NCI-H524 treated with DMSO at 0.1 percent for 48 hours (cell line): ENCODE measurements at places on chromosomes 5 and 9.

- no peak for DNase-seq
These were observed 424.7 kb downstream of the RAB3C start for GRCh38 chr5:59007460-59008063.

- DNase-seq, result no peak
These were observed 439.1 kb downstream of the NR2F1-AS1 start for GRCh38 chr5:93141969-93142368.

GRCh38 chr5:100903039-100903887 lies at the start of gene ST8SIA4:
Gene ST8SIA4 (minus strand): TSS chr5:100903282. CDS start chr5:100902955, 327 bp downstream.
- DNase-seq, result peak; percentile 55

DNA sequence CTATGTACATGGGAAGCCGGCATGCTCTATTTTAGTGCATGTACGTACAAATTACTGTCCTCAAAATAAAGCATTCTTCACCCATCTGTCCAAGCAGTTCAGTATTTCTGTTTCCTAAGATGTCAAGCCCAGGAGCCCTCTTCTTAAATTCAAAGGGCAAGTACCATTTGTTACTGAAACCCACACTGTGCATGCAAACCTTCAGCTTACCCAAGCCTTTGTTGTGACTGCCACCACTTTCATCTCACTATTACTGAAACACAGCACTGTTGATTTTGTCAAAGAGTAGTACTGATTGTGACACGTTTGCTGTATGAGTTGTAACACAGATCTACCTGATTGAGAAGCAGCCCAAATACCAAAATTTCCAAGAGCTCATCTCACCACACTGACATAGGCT lies 390.4 kb upstream of the IZUMO3 start:
- no peak for DNase-seq

DNA sequence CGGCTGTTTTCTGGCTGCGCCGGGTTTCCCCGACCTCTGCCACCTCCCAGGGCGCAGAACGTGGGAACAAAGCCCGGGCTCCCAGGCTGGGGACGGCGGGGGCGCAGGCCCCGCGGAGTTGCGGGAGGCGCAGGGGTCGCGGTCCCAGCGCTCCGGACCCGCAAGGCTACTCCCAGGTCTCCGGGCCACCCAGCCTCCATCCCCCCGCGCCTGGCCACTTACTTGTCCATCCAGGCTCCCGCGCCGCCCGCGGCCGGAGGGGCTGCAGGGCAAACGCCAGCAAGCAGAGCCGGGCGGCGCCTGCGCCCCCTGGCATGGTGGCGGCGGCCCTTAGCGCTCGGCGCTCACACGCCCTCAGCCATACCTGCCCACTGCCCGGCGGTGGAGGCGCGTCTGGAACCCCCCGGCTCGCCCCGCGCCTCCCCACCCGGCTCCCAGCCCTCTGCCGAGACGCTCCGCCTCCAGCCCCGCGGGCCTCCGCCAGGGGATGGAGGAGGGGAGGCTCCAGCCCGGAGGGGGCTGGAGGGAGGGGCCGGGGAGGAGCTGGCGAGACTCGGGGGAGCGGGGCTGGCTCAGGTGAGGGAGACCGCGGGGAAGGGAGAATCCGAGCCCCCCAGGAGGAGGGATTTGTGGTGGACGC lies at the start of gene ADAM19:
TSS of gene ADAM19 (minus strand) at position 395 of the 640 bp plus-strand sequence. CDS start at position 316, 79 bp downstream.
- DNase-seq, result no peak

DNA sequence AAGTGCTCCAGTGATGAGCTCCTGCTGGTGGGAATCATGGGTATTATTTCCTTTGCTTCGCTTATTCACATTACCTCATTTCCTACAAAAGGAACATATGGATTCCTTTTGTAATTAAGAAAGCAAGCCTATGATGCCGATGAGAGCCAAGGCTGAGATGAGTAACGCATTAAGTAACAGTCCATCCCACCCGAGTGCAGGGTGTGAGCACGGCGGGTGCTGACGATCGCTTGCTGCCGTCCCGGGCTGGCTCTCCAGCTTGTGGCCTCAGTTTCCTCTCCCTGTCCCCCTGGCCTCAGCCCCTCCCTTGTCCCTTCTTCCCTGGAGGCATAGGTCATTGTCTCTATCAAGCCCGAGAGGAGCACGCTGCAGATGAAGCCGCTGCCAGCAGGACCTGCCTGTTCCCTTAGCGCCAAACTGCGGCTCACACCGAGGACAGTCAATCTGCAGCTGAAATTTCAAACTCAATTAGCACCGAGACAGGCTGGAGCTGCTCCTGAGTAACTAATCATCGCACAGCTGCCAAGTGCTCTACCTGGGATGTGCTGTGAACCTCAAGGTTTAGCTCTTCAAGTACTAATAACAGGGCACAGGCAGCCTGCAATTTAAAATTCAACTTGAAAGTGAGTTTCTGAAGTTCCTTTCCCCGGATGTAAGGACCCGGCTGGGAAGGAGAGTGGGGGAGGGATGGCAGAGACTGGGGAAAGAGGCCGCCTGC lies 115.2 kb upstream of the RAPGEF1 start:
- peak; percentile 75 for DNase-seq

GRCh38 chr9:72884508-72884907 lies 68.3 kb downstream of the ALDH1A1 start:
- no peak for DNase-seq

- no peak for DNase-seq
These were observed 53.5 kb upstream of the NFIL3 start for GRCh38 chr9:91477106-91477505.

GRCh38 chr5:55724281-55724680 lies 12.2 kb upstream of the SLC38A9 start:
- DNase-seq, result no peak

- DNase-seq, result no peak
These were observed 613 bp upstream of the COL15A1 start for GRCh38 chr9:98942906-98943681.

- DNase-seq, result no peak
These were observed 48.2 kb downstream of the DAB2IP start for GRCh38 chr9:121699571-121700164.

- DNase-seq, result no peak
These were observed 29.8 kb upstream of the TIFAB start for GRCh38 chr5:135481909-135482311.

DNA sequence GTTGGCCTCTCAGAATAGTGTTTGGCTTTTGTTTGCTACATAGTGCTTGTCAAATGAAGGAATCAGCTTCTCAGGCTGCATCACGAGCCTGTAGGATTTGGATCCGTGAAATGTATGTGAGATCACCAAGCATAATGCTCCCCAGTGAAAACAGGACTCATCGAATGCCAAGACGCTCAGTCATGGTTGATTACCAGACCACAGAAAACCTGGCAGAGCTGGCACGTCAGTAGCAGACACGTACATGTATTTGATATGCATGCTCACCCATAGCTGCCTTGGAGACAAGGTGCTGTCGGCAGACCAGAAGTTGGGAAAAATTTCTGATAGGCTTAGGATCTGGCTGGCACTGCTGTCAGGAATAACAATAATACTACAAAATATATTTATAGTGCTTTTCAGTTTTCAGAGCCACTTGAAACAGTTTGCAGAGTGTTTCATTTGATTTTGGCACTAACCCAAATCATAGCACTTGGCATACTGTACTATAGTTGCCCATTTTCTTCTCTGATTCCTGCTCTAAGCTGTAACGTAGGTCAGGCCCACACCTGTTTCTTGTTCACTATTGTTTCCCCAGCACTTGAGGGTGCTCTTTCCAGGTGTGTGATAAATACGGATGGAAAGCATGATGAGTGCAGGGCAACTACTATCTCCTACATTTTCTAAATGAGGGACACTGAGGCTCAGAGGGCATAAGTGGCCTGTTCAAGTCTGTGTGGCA lies 226.1 kb downstream of the NR3C1 start:
- DNase-seq, result no peak

- peak; percentile 12 for DNase-seq
These were observed 57.2 kb downstream of the DENND1A start for GRCh38 chr9:123872710-123873109.

GRCh38 chr9:115615000-115615401 lies 497.0 kb upstream of the TNC start:
- DNase-seq, result no peak

GRCh38 chr9:90290716-90291485 lies 351.7 kb downstream of the DIRAS2 start:
- no peak for DNase-seq
